Activated naive CD8-positive, alpha-beta T cell treated with anti-CD3 and anti-CD28 coated beads, Interleukin-2, amount 10 ng/mL, durations not matched to agents 7 days and 5 days (primary cell): ENCODE measurements at places on chromosomes 2 and 18. TPM values are rescaled to one million over a fixed set of nuclear protein-coding genes. Genes with fewer than 3 reads are reported as not detected.
A peak's percentile ranks its signal among the peaks of the same experiment; 100 is the strongest.

GRCh38 chr2:75390169-75390568 lies 170.6 kb downstream of the EVA1A start:
- no peaks in the 10 kb centered on the region for H3K27me3 ChIP-seq
- no peaks in the 10 kb centered on the region for H3K36me3 ChIP-seq
- no peak overlapping the region for H3K27ac ChIP-seq
- H3K4me3 ChIP-seq: no peak overlapping the region

- no peak overlapping the region for H3K4me3 ChIP-seq
- H3K27me3 ChIP-seq: peaks cover 10% of the 10 kb centered on the region
- H3K27ac ChIP-seq: no peak overlapping the region
- no peak for DNase-seq
- H3K36me3 ChIP-seq: no peaks in the 10 kb centered on the region
Measured at GRCh38 chr2:209960045-209960444, 42.4 kb upstream of the RPE start.

DNA sequence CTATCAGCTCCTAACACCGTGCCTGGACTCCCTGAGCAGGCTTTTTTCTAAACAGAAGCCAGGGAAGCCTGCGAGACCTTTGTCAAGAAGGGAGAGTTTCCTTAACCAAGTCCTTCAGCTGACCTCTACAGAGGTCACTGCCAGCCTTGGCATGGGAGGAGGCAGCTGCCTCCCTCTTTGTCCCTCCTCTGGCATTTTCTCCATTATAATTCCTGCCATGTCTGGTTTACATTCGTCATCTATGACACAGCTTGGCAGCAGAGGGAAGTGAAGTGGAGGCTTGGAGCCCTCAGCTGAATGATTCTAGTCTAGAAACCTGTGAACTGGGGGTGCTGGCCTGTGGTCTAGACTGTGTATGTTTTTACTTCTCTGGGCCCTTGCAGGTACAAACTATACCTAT lies 22.5 kb downstream of the LIPG start:
- DNase-seq: no peak
- H3K27ac ChIP-seq: no peak overlapping the region
- H3K4me3 ChIP-seq: no peak overlapping the region

- H3K4me1 ChIP-seq: no peaks in the 10 kb centered on the region
- H3K27ac ChIP-seq: no peak overlapping the region
- DNase-seq: peak; percentile 33
- no peaks in the 10 kb centered on the region for H3K36me3 ChIP-seq
- H3K27me3 ChIP-seq: peaks cover 11% of the 10 kb centered on the region
Measured at GRCh38 chr2:160109939-160110673, 47.7 kb upstream of the PLA2R1 start.

GRCh38 chr2:219902891-219903552 lies 275.6 kb downstream of the SLC4A3 start:
- H3K4me1 ChIP-seq: no peaks in the 10 kb centered on the region
- no peaks in the 10 kb centered on the region for H3K27me3 ChIP-seq
- no peak overlapping the region for H3K27ac ChIP-seq
- DNase-seq: no peak
- H3K4me3 ChIP-seq: no peak overlapping the region

- H3K27me3 ChIP-seq: no peaks in the 10 kb centered on the region
- DNase-seq: no peak
- H3K36me3 ChIP-seq: peaks cover 41% of the 10 kb centered on the region
- H3K27ac ChIP-seq: no peak overlapping the region
- no peak overlapping the region for H3K4me3 ChIP-seq
Measured at GRCh38 chr2:85872536-85873161, 16.1 kb downstream of the ST3GAL5 start.

GRCh38 chr2:175931805-175932204 lies 70.3 kb downstream of the LNPK start:
- H3K4me3 ChIP-seq: no peak overlapping the region
- no peaks in the 10 kb centered on the region for H3K27me3 ChIP-seq
- H3K36me3 ChIP-seq: peaks cover 35% of the 10 kb centered on the region
- no peak overlapping the region for H3K27ac ChIP-seq

- H3K27ac ChIP-seq: no peak overlapping the region
- no peak for DNase-seq
- no peaks in the 10 kb centered on the region for H3K4me1 ChIP-seq
- peaks cover 2% of the 10 kb centered on the region for H3K36me3 ChIP-seq
- no peak overlapping the region for H3K4me3 ChIP-seq
Measured at GRCh38 chr18:78130232-78131195, 849.1 kb upstream of the SALL3 start.

DNA sequence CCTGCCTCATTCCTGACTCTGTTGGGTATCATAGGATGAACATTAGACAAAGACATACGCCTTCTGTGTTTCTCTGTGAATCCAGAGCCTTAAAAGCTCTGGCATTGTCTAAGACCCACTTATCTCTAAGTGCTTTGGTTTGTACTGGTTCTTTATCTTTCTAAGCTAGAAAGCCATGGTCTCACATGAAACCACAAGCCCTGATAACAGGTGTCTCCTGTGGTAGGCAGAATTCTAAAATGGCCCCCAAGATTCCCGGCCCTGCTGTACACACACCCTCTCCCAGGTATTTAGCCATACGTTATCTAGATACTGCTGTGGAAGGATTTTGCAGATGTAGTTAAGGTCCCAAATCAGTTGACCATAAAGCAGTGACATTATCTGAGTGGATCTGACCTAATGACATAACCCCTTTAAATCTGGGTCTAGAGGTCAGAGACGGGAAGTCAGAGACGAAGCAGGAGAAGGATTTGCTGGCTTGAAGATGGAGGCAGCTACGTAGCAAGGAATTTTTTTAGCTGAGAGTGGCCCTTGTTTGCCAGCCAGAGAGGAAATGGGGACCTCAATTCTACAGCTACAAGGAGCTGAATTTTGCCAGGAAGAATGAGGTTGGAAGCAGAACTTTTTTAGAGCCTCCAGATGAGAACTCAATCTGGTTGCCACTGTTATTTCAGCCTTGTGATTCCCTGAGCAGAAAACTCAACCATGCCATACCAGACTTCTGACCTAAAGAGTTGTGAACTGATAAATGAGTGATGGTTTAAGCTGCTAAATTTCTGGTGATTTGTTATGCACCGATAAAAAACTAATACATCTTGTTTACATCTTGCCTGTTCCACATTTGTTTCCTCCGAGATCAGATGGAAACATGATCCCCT lies 186.7 kb downstream of the CAMKMT start:
- H3K4me1 ChIP-seq: peaks cover 5% of the 10 kb centered on the region
- no peak overlapping the region for H3K27ac ChIP-seq
- H3K36me3 ChIP-seq: peaks cover 2% of the 10 kb centered on the region
- no peak for DNase-seq
- H3K27me3 ChIP-seq: no peaks in the 10 kb centered on the region

DNA sequence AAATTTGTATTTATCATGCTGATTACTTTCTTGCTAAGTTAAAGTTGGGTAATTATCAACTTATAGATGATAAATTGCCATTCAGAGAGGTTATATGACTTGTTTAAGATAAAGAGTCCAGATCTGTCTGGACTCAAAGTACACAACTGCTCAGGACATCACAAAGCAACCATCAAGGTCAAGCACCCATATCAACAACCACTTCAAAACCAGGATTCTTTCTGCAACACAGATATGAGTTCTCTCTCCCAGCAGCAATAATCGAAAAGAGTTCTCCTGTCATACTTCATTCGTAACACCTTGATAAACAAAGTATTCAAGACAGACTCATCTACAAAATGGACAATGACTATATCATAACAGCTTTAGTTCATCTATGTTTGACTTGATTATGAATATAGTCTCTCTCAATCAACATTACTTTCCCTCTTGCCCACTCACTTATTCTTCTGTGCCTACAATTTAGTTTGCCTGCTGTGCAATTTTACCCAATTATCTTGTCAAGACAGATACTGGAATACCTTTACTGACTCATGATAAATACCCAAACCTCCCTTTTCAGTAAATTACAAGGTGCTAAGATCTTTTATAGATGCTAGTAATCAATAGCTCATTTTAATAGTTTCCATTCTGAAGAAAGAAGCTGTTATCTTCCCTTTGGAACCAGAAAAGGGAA lies 281.8 kb downstream of the NBAS start:
- no peak for DNase-seq
- H3K4me3 ChIP-seq: no peak overlapping the region
- no peaks in the 10 kb centered on the region for H3K27me3 ChIP-seq
- peaks cover 34% of the 10 kb centered on the region for H3K36me3 ChIP-seq
- H3K4me1 ChIP-seq: peaks cover 2% of the 10 kb centered on the region
- H3K27ac ChIP-seq: no peak overlapping the region

DNA sequence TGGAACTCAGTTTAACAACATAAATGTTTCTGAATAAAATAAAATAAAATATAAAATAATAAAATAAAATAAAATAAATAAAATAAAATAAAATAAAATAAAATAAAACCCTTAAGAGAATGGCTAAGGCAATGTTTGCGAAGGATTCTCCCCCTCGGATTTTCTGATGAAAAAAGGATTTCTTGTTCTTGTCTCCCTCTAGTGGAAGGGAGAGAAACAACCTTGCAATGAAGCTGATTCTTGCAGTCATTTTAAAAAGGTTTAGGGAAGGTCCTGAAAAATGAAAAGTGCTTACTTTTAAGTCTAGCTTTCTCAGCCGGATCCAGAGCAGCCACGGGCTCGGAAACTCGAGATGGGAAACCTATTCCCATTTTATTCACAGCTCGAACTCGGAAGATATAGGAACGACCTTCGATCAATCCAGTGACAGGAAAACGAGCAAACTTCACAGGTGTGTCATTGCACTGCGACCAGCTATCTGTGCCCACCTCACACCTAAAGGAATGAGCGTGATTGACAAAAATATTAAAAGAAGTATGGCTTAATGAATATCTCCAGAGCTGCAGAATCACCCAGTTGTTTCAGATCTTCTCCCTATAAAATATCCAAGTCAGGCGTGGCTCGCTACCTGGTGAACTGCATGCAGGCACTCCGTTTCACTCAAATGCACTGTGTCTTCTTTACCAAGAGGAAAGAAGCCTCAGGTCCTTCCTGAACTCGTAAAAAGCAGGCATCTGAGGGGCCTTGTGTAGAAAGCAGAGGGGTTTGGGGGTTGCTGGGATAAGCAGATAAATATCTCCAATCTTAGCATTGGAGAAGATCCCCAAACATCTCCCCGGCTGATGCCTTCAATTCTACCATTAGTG lies 68.1 kb downstream of the MYOM1 start:
- DNase-seq: no peak
- H3K4me1 ChIP-seq: peaks cover 5% of the 10 kb centered on the region
- H3K4me3 ChIP-seq: no peak overlapping the region
- H3K27ac ChIP-seq: no peak overlapping the region

- H3K27ac ChIP-seq: no peak overlapping the region
- H3K4me3 ChIP-seq: no peak overlapping the region
- no peak for DNase-seq
- no peaks in the 10 kb centered on the region for H3K27me3 ChIP-seq
- peaks cover 16% of the 10 kb centered on the region for H3K36me3 ChIP-seq
- H3K4me1 ChIP-seq: no peaks in the 10 kb centered on the region
Measured at GRCh38 chr2:37020212-37020886, 54.0 kb upstream of the STRN start.

- H3K36me3 ChIP-seq: peaks cover 67% of the 10 kb centered on the region
- peak overlapping the region; percentile 88 for H3K27ac ChIP-seq
- H3K4me1 ChIP-seq: peaks cover 35% of the 10 kb centered on the region
- H3K27me3 ChIP-seq: no peaks in the 10 kb centered on the region
- DNase-seq: no peak
Measured at GRCh38 chr18:35289727-35290093, 319 bp downstream of the ZSCAN30 start.

- peaks cover 31% of the 10 kb centered on the region for H3K36me3 ChIP-seq
- peaks cover 41% of the 10 kb centered on the region for H3K4me1 ChIP-seq
- H3K27me3 ChIP-seq: no peaks in the 10 kb centered on the region
- H3K4me3 ChIP-seq: peak overlapping the region; percentile 97
- peak; percentile 52 for DNase-seq
Measured at GRCh38 chr2:113886479-113887008, 3.3 kb upstream of the ACTR3 start.

DNA sequence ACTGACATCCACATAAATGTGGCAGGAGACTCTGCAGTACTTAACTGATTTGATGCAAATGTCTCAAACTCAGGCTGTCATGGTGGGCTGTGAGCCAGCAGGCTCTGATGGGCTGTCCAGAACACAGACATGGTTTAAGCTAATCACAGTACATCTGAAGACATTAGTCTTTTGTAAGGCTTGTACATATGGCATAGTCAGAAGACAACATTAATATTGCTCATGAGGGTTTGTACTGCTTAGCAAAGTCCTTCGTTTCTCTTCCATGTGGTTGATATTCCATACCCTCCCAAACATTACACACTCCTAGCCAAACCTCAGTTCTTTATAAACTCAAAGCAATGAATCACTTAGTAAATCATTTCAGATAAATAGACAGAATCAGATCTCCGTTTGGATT lies 330.6 kb downstream of the RND3 start:
- DNase-seq: no peak
- H3K27ac ChIP-seq: no peak overlapping the region
- no peak overlapping the region for H3K4me3 ChIP-seq
- no peaks in the 10 kb centered on the region for H3K4me1 ChIP-seq
- peaks cover 2% of the 10 kb centered on the region for H3K27me3 ChIP-seq
- H3K36me3 ChIP-seq: no peaks in the 10 kb centered on the region

DNA sequence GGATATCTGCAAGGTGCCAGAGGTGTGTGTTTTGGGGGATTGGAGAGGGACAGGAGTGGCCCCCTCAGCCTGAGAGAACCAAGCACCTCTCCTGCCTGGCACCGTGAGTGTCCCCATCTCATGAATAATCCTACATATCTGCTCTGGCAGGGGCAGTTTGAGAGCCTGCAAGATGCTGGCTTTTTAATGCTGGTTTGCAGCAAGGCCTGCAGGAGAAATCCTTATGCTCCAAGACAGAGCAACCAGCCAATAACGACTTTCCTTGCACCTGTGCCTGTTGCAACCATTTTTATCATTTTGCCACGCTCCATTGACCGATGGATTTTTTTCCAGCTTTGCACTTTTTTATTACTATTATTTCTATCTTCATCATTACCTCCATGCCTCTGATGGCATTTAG lies 259.4 kb upstream of the SKOR2 start:
- no peaks in the 10 kb centered on the region for H3K36me3 ChIP-seq
- H3K4me3 ChIP-seq: no peak overlapping the region
- H3K27ac ChIP-seq: no peak overlapping the region
- H3K27me3 ChIP-seq: peaks cover 4% of the 10 kb centered on the region
- H3K4me1 ChIP-seq: peaks cover 1% of the 10 kb centered on the region

Gene VIL1
- total RNA-seq: not detected

Gene MAB21L4
- not detected for total RNA-seq

Gene SNORC
- 2.1 TPM for total RNA-seq

Gene LYG2
- not detected for total RNA-seq
